ENCODE measurements at places on chromosomes 2 and 18.

- no peak for DNase-seq
Observed at GRCh38 chr2:20949256-20949655, 94.6 kb downstream of the APOB start.

GRCh38 chr18:59468821-59469220 lies 109.8 kb upstream of the LMAN1 start:
- DNase-seq = no peak

- peak; percentile 4 for DNase-seq
Observed at GRCh38 chr2:230472621-230473018, 56.6 kb downstream of the SP100 start.

GRCh38 chr2:8656160-8656641 lies 25.7 kb upstream of the ID2 start:
- DNase-seq = no peak

DNA sequence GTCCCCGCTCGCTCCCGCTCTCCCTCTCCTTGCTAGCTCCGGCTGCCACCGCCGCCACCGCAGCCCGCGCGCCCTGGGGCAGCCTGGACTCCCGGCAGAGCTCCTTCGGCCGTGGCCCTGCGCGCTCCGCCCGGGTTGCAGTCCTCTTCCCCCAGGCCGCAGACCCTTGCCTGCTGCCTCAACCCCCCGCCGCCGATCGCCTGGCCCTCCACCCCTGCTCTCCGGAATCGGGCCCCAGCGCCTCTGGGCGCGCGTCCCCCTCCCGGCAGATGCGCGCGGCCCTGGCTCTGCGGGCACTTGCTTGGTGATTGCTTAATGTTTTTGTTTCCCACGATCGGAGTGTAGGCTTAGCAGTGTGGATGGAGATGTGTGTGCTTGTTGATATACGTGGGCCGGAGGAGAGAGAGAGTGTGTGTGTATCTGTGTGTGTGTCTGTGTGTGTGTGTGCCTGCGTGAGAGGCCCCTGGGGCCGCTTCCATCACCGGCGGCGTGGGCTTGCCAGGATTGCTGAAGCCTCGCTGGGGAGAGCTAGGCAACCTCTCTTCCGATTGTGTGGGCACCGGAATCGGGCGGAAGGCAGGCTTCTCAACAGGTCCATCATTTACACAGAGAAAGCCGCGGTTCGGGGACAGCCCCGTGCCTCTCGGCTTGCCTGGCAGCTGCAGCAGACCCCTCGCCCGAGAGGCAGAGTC lies 877 bp downstream of the INHBB start:
- DNase-seq = peak; percentile 13

- DNase-seq = no peak
Observed at GRCh38 chr2:196468394-196468793, 171.1 kb upstream of the CCDC150 start.

DNA sequence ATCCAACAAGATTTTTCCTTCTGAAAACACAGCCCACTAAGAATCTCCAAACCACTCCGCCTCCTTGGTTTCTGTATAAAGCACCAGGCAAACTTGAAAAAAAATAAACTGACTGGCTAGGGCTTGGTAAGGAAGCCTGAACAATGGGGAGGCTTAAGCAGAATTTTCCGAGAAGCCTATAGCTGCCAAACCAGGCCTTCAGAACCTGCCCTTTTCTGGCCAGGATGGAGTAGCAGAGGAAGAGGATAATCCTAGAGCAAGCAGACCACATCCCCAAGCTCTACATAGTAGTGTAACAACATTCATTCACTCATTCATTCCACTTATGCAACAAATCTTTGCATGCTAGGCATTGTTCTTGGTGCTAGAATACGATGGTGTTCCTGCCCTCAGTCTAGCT lies 529.6 kb upstream of the ZEB2 start:
- peak; percentile 4 for DNase-seq

- DNase-seq = no peak
Observed at GRCh38 chr2:218471036-218471435, 52.1 kb downstream of the VIL1 start.

DNA sequence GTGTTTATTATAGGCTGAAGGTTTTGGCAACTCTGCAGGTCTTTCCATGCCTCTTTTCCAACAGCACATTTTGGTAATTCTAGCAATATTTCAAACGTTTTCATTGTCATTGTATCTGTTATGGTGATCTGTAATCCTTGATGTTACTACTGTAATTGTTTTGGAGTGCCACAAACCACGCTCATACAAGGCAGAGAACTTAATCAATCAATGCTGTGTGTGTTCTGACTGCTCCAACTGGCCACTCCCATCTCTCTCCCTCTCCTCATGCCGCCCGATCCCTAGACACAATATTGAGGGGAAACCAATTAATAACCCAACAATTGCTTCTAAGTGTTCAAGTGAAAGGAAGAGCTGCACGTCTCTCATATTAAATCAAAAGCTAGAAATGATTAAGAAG lies 32.9 kb downstream of the HDLBP start:
- no peak for DNase-seq

DNA sequence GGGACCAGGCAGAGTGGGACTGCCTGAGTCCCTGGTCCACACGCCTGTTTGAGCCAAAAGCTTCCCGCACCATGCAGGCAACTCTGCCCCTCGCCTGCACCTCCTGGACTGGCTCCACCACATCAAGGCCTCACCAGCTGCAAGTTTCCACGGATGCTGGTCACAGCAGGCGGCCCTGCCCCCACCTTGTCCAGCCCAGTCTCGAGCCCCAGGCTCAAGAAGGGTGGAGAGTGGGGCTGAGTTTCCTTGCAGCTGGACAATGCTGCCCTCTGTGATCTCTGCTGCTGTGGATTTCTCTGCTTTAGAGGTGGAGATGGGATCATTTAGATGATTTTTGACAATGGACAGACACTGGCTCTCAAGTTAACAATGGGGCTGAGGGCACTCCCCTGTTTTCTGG lies 74.9 kb downstream of the MTCL1 start:
- peak; percentile 11 for DNase-seq

- DNase-seq = no peak
Observed at GRCh38 chr2:11677136-11678055, 7.4 kb upstream of the NTSR2 start.

- DNase-seq = no peak
Observed at GRCh38 chr2:8285081-8285480, 396.8 kb upstream of the ID2 start.

GRCh38 chr18:28820353-28820752 lies 643.4 kb upstream of the CDH2 start:
- no peak for DNase-seq

- DNase-seq = no peak
Observed at GRCh38 chr18:79405019-79405780, 9.5 kb downstream of the NFATC1 start.

DNA sequence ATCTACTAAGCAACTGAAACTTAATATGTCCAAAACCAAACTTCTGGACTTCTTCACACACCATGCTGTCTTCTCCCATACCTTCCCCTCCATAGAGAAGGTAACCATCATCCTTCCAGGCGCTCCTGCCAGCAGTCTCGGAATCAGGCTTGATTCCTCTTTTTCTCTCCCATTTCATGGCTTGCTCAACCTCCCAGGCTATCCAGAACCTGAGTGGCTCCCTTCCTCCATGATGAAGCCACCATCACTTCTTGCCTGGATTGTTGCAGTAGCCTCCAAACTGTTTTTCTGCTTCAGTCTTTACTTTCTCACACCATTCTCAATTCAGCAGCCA lies 40.1 kb upstream of the NDUFV2 start:
- DNase-seq = no peak

GRCh38 chr18:3085612-3086011 lies 72.7 kb upstream of the LPIN2 start:
- DNase-seq = no peak

- DNase-seq = no peak
Observed at GRCh38 chr18:40939656-40940515, 1015.1 kb upstream of the PIK3C3 start.

GRCh38 chr2:131966256-131966655 lies 195.5 kb downstream of the ANKRD30BL start:
- no peak for DNase-seq

DNA sequence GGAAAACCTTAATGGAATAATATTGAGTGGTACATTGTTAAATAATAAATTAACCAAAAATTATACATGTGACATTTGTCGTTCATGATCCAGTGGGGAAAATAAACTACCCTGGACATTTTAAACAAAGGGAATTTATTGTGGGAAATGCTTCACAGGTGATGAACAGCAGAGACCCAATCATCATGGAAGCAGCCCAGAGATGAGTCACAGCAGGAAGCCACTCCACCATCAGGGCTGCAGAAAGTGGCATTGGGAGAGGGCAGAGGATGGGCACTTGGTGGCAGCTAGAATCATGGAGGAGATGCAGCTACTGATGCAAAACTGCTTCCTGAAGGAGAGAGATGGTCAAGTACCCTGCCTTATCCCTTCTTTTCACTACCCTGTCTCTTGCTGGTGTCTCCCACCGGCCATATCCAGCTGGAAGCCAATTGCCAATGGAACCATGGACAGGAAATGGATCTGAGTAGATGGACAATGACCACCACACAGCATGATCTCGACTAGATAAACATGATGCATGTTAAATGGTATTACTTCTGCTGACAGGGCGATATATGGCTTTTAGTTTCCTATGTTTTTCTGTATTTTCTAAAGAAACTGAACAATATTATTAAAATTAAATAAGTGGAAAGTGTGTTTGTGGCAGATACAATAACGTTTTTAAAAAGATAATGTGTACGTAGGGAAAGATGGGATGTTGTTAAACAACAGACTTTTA lies 139.8 kb downstream of the RPIA start:
- peak; percentile 14 for DNase-seq

DNA sequence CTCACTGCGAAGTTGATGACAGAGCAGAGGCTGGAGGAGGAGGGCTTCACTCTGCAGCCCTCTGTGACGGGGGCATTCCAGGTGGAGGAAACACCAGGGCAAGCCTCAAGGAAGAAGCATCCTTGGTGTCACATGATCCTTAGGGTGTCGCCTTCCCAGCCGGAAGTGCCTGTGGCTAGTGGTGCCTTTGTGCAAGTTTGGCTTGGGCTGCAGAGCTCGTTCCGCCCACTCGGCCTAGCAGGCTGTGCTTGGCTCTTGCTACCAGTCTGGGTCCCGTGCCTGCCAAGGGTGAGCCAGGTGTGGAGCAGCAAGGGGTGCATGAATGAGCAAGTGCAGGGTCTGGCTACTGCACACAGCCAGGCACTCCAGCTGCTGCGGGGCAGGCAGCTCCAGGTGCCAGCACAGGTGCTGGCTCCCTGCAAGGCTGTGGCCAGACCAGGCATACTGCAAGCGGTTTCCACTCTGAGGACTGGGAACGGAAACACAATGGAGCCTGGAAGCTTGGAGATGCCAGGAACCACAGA lies 325.3 kb upstream of the SMIM21 start:
- no peak for DNase-seq

DNA sequence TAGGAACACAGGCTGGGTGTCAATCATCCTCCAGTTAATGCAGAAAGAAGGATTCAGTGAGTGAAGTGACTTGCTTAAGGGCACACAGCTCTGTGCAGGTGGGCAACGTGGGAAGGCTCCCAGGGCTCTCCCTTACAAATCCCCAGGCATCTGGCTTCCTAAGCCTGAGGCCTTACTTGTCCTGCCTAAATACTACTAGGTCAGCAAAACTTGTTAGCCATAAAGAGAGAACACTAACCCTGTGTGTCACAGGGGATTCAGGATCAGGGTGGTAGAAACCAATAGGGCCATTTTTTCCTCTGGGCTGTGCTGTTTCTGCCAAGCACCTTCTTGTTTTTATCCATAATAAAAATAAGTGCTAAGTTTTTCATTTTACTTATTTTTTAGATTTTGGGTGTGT lies 55.0 kb downstream of the GATA6 start:
- no peak for DNase-seq

- DNase-seq = no peak
Observed at GRCh38 chr2:195793881-195794280, 136.9 kb downstream of the SLC39A10 start.

DNA sequence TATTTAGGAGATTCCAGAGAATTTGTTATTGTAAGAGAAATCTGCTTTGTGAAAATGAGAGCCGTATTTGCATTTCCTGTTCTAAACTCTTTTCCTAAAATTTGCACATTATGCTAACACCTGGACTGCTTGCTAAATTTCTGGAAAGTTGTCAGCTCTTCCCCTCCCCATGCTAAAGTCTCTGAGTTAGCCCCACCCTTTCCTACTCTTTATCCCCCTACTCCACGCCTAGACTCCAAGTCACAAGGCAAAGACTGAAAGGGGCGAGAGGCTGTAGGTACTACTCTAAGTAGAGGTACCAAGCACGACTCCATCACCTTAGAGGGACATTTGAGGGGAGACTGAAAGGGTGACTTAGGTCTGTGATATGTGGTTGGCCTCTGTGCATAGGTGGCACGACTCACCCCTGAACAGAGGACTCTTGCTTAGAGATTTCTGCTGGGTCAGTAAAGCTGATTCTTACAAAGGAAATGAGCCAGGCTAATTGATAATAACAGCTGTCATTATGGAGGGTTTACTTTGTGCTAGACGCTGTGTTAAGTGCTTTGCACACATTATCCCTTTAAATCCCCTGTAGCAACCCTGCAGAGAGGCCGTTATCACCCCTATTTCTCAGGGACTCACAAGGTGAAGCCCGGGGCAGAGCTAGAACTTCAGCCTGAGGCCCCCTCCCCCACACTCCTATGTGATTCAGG lies 373.5 kb downstream of the EN1 start:
- no peak for DNase-seq

GRCh38 chr2:235070063-235070706 lies 118.4 kb downstream of the SH3BP4 start:
- DNase-seq = peak; percentile 78

DNA sequence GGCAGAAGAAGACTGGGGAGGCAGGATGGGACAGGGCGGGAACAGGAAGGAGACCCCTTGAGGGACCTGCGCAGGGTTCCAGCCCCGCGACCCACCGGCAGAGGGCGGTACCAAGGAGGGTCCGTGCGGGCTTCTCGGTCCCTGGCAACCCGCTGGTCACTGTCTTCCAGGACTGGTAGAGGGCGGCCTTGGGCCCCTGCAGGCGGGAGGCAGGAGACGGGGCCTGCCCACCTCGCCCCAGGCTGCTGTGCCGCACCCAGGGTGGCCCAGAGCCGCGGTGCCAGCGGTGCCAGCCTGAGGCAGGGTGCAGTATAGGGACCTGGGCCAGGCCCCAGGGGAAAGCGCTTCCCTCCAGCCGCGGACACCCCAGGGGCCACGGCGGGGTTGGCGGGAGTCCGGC lies 34.5 kb downstream of the NEURL3 start:
- peak; percentile 54 for DNase-seq

DNA sequence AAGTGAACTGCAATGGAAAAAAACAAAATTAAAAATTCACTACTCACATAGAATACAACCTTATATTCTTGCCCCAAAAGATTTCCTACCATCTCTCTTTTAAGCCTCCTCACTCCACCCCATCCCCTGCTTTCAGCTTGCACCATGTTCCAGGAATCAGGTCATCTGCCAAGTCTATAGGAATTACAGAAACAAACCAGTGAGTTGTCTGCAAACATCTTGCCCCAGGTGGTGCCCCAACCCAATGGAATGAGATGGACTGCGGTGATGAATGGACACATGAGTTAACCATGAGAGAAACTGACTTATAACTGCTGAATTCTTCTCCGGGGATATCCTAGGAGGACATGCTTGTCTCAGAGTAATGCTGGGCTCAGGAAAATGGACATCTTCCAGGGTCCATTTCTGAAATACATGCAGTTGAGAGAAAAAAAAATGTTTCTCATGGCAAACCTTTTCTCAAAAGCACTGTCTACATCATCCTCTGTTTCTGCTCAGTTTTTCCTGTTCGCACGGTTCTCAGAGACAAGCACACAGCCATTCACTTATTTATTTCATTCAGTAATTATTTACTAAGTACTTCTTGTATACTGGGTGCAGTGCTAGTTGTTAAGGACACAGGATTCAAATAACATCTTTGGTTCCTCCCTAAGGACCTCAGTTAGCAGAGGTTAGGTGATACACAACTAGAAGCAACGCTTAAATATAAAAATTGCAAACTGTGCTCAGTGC lies 350.0 kb downstream of the RND3 start:
- no peak for DNase-seq

Data from endothelial cell of umbilical vein (primary cell).